A549 (cell line): ENCODE measurements at places on chromosomes 1 and 21. TPM values are rescaled to one million over a fixed set of nuclear protein-coding genes. Genes with fewer than 3 reads are reported as not detected.

PRDM2 gene
- 7.7 to 7.9 TPM (median 7.8 TPM) in 3 replicates for polyA plus RNA-seq

CA6 gene
- polyA plus RNA-seq: not detected in 3 replicates

LAD1 gene
- 0.67 to 1.1 TPM (median 0.87 TPM) in 3 replicates for polyA plus RNA-seq

CNIH3 gene
- 0.61 to 0.75 TPM (median 0.64 TPM) in 3 replicates for polyA plus RNA-seq

USH2A gene
- polyA plus RNA-seq: not detected in 3 replicates

ARMH1 gene
- polyA plus RNA-seq: 1.3 to 2.4 TPM (median 1.7 TPM) in 3 replicates

ZYG11B gene
- 5.4 to 5.8 TPM (median 5.5 TPM) in 3 replicates for polyA plus RNA-seq

KMO gene
- 0.30 to 0.36 TPM (median 0.35 TPM) in 3 replicates for polyA plus RNA-seq

OLFML2B gene
- polyA plus RNA-seq: 0.45 to 0.79 TPM (median 0.75 TPM) in 3 replicates

S100A5 gene
- 0.17 to 0.57 TPM (median 0.45 TPM) in 3 replicates for polyA plus RNA-seq

HAPLN2 gene
- polyA plus RNA-seq: 0.10 to 0.16 TPM (median 0.13 TPM) in 3 replicates

ACTL8 gene
- polyA plus RNA-seq: 1.0 to 1.5 TPM (median 1.3 TPM) in 3 replicates

DISC1 gene
- 0.31 to 0.50 TPM (median 0.39 TPM) in 3 replicates for polyA plus RNA-seq

LRRC8B gene
- polyA plus RNA-seq: 3.2 to 3.3 TPM (median 3.2 TPM) in 3 replicates

RAB25 gene
- polyA plus RNA-seq: not detected in 3 replicates

ADORA1 gene
- 0.94 to 2.4 TPM (median 1.8 TPM) in 3 replicates for polyA plus RNA-seq

IGFN1 gene
- polyA plus RNA-seq: 2.7 to 4.7 TPM (median 4.6 TPM) in 3 replicates

AMPD1 gene
- not detected in 3 replicates for polyA plus RNA-seq

CAPN2 gene
- polyA plus RNA-seq: 285 to 327 TPM (median 300 TPM) in 3 replicates

CACNA1S gene
- polyA plus RNA-seq: not detected in 3 replicates

GPR157 gene
- polyA plus RNA-seq: 2.8 to 4.8 TPM (median 4.7 TPM) in 3 replicates

TEKT2 gene
- 0.05 to 0.12 TPM in 2 of 3 replicates, not detected in the other for polyA plus RNA-seq

ADAMTSL4 gene
- 1.3 to 2.0 TPM (median 1.5 TPM) in 3 replicates for polyA plus RNA-seq

PDE4B gene
- polyA plus RNA-seq: 15.5 to 20.2 TPM (median 19.8 TPM) in 3 replicates

OR1C1 gene
- polyA plus RNA-seq: not detected in 3 replicates

RAVER2 gene
- polyA plus RNA-seq: 6.2 to 6.4 TPM (median 6.2 TPM) in 3 replicates

PRPF38A gene
- polyA plus RNA-seq: 12.9 to 14.1 TPM (median 13.0 TPM) in 3 replicates

SLC35A3 gene
- polyA plus RNA-seq: 9.2 to 9.7 TPM (median 9.6 TPM) in 3 replicates

F13B gene
- polyA plus RNA-seq: 0.19 to 0.33 TPM (median 0.21 TPM) in 3 replicates

GBP6 gene
- not detected in 3 replicates for polyA plus RNA-seq

EVA1C gene
- polyA plus RNA-seq: 42.3 to 50.4 TPM (median 48.0 TPM) in 3 replicates

OR2M3 gene
- polyA plus RNA-seq: not detected in 3 replicates

GCSAML gene
- not detected in 3 replicates for polyA plus RNA-seq

TEDDM1 gene
- not detected in 3 replicates for polyA plus RNA-seq

ERG gene
- polyA plus RNA-seq: 0.07 TPM in 1 of 3 replicates, not detected in the others

FCN3 gene
- not detected in 3 replicates for polyA plus RNA-seq

KCNK1 gene
- 6.2 to 8.4 TPM (median 6.3 TPM) in 3 replicates for polyA plus RNA-seq

PSMG1 gene
- polyA plus RNA-seq: 96.0 to 102 TPM (median 98.8 TPM) in 3 replicates

PLA2G2A gene
- polyA plus RNA-seq: 0.13 TPM in 2 of 3 replicates, not detected in the other

MARCKSL1 gene
- 44.6 to 62.6 TPM (median 57.7 TPM) in 3 replicates for polyA plus RNA-seq

RIIAD1 gene
- not detected in 3 replicates for polyA plus RNA-seq

SYCP1 gene
- polyA plus RNA-seq: not detected in 3 replicates

ABCB10 gene
- 12.5 to 13.9 TPM (median 12.9 TPM) in 3 replicates for polyA plus RNA-seq

SOAT1 gene
- 15.6 to 19.0 TPM (median 18.2 TPM) in 3 replicates for polyA plus RNA-seq
